ENCODE measurements at places on chromosomes 2 and 18.

DNA sequence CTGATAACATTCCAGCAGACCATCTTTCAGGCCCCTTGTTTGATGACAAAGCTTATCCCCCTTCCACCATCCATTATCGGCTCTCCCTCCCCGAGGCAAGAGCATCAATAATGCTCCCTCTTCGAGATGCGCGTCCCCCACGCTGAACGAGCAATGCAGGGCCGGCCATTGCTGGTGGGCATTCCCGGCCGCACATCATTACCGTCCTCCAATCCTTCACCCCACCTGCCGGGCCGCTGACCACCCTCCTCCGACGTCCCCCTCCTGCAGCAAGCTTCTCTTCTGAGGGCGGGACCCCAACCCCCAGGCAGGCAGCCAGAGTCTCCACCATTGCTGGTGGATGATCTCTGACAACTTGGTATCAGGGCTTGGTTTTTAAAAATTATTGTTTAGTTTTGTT is 208.6 kb downstream of the SMAD2 start:
- DNase-seq = no peak

- peak; percentile 38 for DNase-seq
These were observed 684.4 kb downstream of the NRXN1 start for GRCh38 chr2:50347358-50348044.

GRCh38 chr2:123093199-123093598 is 931.9 kb upstream of the CNTNAP5 start:
- no peak for DNase-seq

DNA sequence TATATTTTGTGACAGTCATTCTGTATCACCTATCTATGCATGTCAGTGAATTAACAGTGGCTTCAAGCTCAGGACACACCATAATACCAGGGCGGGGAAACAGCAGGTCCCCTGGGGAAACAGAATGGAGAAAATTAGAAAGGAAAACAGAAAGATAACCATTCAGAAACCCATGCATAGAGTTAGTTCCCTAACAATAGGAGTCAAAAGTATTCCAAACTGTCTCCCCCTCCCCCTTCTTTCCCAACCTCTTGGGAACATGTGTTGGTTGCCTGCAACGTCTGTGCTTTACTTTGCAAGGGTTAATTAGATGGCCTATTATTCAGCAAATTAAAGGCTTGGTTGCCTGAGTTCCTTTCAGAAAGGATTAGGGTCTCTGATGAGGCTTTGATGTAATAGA is 176.4 kb downstream of the MYO3B start:
- DNase-seq = no peak

DNA sequence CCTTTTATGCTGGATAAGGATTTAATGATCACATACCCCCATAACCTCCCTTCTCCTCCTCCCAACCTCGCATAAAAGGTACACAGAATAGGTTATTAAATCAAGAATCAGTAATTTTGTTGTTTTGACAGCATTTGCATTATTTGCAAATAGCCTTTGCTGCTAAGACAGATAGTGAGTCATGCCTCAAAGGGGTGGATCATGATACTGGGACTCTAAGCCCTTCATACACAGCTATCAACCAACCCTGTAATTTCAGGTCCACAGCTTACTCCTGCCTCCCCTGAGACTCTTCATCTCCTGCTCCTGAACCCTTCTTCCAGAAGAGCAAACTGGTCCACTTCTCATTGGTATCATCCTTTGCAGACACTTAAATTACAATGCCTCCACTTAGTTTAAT is 73.8 kb upstream of the KLHL29 start:
- no peak for DNase-seq

- peak; percentile 33 for DNase-seq
These were observed 94.5 kb upstream of the LMAN1 start for GRCh38 chr18:59453468-59453961.

GRCh38 chr2:212505586-212505985 is 33.0 kb downstream of the ERBB4 start:
- DNase-seq = no peak

GRCh38 chr2:95063086-95063958 is 37.8 kb downstream of the MAL start:
- DNase-seq = no peak

- no peak for DNase-seq
These were observed 200.3 kb upstream of the ACVR2A start for GRCh38 chr2:147644491-147644890.

DNA sequence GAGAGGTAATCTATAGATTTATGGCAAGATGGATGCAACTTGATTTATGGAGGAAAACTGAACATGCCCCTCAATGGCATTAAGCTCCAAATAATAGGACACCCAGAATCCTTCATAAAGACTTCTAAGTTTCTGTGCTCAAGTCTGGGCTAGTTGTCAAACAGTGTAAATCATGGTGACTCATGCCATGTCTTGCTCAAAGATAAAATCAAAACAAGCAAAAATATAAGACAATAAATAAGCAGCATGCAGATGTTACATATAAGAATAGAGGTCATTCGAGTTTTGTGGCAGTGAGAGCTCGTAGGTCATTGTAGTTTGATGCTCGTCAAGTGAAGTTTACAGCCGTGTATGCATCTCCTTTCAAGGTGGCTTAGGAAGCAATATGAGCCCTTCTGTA is 403.2 kb downstream of the THSD7B start:
- no peak for DNase-seq

DNA sequence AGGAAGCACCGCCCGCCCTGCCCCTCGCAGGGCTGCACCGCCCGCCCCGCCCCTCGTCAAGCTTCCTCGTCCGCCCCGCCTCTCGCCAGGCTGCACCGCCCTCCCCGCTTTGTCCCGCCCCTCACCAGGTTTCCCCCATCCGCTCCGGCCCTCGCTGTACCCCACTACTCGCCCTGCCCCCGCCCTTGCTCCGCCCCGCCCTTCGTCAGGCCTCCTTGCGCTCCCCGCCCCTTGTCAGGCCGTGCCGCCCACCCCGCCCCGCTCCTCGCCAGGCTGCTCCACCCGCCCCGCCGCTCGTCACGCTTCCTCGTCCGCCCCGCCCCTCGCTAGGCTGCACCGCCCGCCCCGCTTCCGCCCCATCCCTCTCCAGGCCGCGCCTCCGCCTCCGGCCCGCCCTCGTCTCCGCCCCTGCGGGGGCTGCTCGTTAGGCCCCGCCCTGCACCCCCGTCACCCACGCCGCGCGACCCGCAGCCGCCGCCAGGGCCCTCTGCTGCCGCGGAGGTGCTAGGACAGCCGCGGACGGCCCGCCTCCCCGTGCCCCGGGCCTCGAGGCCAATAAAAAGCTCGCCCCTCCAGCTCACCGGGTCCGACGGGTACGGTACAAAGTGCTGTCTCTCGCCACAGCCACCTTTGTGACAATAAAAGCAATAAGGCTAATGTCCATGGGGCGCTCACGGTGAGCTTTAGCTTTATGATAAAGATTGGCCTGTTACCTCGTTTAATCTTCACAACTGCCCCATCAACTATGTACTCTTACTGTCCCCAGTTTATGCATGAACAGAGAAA is 602 bp upstream of the DNPEP start:
- DNase-seq = peak; percentile 89

GRCh38 chr2:207231106-207231865 is 65.5 kb upstream of the KLF7 start:
- DNase-seq = no peak

- no peak for DNase-seq
These were observed 266.4 kb upstream of the DLGAP1 start for GRCh38 chr18:4721545-4721944.

GRCh38 chr2:184549153-184549552 is 49.2 kb upstream of the ZNF804A start:
- no peak for DNase-seq

GRCh38 chr2:72220170-72220569 is 72.5 kb upstream of the CYP26B1 start:
- DNase-seq = peak; percentile 75

DNA sequence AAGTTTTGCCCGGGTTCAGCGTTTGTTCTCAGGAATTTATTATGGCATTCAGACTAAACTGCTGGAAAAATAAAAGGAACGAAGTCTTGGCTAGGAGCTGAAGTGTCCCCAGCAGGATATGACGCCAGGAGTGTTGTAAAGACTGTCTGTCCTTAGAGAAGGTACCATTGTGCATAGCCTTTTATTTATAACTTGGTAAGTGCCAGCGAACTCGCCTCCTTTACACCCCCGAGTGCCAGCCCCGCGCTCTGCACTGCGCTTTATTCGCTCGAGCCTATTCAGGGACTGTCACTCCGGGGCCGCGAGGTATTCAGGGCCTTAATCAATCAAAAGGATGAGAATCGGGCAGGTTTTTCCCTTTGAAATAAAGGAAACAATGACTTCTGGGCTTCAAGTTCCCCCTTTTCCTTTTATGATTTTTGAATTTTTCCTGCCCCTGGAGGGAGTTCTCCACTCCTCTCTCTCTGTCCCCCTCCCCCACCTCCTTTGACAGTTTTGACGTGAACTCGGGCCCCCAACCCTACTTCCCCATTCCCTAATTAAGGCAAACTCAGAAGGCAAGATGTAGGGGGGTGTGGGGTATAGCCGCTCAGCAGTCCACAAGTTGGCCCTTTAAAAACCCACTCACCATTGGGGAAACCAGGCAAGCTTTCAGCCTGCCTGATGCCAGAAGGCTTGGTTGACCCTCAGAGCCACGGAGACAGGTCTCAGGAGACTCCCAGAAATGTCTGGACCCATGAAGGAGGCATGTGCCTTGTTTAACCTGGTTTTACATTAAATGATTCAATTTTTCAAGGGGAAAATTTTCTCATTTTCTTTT is 1.3 kb upstream of the PAX3 start:
- no peak for DNase-seq

- DNase-seq = no peak
These were observed 95.7 kb upstream of the SLC39A10 start for GRCh38 chr2:195561116-195561921.

DNA sequence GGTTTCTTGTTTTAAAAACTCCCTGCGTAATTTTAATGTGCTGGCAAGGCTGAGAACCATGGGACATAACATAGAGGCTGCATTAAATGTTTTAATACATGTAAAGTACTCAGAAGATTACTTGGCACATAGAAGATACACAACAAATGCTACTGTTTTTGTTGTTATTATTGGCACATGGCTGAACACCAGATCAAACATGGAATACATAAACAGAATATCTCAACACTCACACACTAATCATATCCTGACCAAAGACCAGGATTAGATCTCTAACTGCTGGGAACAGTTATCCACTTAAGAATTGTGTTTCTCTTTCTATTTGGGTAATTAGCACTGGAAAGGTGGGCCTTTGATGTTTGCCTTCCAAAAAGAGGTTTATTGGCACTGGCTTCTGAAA is 69.3 kb downstream of the KCNE4 start:
- DNase-seq = no peak

DNA sequence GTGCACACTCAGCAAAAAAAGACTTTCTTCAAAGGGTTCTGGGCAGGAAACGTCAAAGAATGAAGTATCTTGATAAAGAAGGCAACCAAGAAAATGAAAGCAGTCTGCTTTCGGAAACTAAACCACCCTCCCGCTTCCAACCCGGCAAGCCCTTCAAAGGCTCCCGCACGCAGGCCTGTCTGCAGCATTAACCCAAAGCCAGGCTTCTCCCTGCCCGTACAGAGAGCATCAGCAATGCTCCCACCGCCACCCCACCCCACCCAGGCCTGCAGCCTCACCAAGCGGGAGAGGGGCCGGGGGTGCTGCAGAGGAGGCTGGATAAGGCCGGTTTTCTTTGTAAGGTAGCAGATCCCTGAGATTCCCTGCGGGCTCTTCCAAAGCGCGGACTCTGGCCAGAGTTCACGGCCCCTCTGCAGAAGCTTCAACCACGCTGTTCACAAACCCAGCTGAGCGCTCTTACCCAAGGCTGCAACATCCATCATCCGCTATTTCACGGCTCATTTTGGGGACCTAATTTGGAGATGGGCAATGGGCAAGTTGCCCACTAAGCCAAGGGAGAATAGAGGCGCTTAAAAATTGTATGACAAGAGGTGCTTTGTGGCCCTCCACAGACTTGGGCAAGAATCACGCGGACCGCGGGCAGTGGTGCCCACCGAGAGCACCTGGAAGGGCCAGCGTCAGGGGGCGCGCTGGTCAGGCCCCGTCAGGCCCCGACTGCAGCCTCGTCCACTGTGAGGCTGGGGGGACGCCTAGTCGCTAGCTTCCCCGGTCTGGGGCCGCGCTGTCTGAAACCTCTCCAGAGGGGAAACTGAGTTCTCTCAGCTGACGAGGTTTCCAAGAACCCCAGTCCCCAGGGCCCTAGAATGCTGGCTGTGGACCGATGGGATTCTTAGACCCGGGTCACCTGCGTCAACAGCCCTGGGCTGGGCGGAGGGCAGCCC is 225.4 kb upstream of the ID2 start:
- DNase-seq = no peak

GRCh38 chr2:167851876-167852275 is 395.5 kb downstream of the STK39 start:
- DNase-seq = no peak

- DNase-seq = peak; percentile 49
These were observed 163.3 kb upstream of the SIX3 start for GRCh38 chr2:44778221-44778654.

DNA sequence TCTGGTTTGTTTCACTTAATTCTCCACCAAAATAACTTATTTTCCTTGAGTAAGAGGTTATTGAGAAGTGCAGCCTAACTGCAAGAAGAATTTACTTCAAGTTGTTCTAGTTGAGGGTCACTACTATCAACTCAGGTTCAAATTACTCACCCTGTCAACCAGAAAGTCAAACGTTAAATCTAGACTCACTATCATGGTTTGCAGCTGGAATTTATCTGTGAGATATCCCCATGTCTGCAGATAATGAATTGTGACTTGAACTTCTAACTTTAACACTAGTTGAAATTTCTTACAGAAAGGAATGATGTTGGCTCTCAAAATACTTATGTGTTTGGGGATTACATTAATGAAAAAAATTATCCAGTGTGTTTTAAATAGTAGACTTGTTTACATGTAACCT is 1145.7 kb upstream of the NXPH2 start:
- DNase-seq = no peak

- no peak for DNase-seq
These were observed 222.0 kb upstream of the RAB6C start for GRCh38 chr2:129757366-129757914.

DNA sequence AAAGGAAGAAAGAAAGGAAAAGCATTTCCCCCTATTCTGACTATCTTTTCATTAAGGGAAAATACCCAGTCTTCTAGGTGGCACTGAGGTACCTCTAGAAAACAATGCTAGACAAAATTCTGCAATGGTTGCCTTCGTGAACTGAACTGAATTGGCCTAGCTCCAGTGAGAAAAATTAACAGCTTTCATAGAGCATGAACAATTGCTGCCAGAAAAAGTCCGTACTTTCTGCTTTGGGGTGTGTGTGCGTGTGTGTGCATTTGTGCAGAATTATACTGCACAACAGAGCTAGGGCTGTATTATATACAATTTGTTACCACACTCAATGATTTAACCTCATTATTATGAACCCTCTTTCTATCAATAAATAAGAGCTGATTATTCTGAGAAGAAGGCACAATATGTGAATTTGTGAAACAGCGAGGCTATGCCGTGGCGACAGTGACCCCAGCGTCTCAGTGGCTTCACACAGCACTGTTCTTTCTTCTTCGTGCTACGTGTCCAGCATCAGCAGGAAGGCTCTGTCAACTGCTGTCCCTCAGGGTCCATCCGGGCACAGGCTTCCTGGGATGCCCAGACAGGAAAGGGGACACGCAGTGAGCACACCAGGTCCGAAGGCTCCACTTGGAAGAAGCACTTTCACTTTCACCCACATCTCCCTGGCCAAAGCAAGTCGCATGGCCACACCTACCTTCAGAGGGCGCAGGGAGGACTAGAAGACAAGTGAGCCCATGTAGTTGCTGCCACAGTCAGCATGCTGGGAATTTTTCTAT is 47.5 kb downstream of the PTGR3 start:
- no peak for DNase-seq
